ENCODE measurements at places on chromosomes 16 and 17.

- no peak for DNase-seq
These were observed 32.6 kb downstream of the FA2H start for GRCh38 chr16:74742051-74742481.

DNA sequence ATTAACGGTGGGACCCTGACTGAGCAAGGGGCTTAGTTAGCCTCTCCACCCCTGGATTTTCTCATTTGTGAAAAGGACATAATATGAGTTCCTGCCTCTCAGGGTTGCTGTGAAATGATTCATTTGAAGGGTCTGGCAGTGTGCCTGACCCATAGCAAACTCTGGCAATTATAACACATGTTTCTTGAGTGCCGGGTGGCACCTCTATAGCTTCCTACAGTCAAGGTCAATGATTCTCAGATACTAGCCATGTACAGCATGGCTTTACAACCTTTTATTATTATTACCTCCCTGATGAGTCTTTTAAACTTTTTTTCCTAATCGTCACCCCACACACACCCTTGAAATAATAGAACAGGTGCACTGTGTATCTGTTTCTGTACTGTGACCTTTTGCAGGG lies 42.1 kb downstream of the TMEM114 start:
- no peak for DNase-seq

- no peak for DNase-seq
These were observed 2.3 kb upstream of the SLC16A11 start for GRCh38 chr17:7046127-7046724.

DNA sequence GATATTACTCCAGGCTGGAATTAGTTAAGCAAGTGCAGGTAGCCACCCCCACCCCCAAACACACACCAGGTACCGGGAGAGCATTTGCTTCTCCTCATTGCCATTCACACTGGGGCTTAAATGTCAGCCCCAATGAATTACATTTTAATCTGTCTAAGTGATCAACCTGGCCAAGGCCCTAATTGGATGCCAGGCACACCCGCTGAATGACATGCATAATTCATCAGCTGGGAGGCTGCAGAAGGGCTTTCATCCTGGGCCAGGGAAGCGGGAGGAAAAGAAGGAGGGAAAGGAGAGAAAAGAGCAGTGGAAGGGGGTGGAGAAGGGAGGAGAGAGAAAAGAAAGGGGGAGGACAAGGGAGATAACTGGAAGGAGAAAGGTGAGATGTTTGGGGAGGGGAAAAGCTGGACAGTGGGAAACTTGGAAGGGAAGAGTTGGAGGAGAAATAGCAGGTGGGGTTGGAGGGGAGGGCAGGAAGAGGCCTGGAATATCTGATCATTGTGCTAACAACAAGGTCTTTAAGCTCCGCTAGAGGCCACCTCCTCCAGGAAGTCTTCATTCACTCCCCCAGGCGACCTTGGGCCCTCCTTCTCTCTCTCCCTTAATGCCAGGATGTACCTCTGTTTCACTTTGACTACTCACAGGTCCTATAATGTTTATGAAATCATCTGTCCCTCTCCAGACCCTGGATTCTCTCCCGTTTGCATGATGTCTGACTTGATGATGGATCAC lies 40.1 kb upstream of the CES5A start:
- DNase-seq: no peak

DNA sequence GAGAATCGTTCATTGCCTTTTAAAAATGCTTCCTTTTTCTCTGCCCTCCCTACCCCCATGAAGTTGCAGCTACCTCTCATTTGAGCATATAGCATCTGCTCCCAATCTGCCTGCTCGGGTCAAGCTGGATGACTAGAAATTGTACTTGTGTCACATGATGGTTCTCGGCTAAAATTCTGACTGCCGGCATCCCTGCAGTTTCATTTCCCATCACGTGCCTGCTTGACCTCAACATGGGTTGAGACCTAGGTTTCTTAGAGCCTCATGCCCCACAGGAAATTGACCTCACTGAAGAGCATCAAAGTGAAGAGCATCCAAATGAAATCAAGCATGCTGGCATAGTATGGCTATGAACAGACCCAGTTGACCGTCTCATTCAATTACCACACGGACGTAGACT lies 581.6 kb upstream of the PSMD7 start:
- no peak for DNase-seq

DNA sequence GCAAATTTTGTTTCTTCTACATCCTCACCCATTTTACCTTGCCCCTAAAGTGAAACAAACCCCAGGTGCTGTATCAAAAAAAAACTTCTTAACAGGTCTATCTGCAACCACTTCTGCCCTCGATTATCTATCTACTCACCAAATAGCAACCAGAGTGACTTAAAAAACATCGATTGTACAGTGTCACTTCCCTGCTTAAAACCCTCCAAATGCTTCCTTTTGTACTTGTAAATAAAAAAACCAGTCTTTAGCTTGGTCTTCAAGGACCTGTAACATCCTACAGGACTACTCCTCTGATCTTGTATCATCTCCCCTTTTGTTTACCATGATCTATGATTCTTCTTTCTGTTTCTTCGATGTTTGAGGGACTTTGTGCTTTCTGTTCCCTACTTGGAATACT lies 82.7 kb upstream of the CORO6 start:
- DNase-seq: no peak

DNA sequence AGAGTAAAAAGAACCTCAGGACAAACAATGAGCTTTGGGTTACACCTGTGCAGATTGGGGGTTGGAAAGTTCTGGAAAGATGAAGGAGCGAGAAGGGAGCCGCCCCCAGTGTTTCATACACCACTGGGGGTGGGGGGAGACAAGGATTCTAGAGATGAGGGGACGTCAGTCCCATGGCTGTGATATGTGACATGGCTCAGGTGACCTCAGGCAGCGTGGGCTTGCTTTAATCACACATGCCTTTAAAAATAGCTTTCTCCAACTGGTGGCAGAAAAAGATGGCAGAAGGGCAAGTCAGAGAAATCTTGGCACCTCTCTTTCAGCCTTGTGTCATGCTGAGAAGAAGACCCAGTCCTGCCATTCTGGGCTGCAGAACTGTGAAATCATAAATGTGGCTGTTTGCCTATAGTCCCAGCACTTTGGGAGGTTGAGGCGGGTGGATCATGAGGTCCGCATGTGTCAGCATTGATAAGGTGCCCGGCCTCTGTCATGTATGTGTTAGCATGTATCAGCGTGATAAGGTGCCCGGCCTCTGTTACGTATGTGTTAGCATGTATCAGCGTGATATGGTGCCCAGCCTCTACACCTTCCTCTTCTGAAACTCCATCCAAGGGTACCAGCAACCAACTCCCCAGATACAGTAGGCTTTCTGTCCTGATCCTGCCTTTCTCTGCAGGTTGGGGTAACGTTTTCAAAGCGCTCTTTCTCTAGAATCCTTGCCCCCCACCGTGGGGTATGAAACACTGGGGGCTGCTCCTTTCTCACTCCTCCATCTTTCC lies 25.0 kb downstream of the WIPI1 start:
- DNase-seq: no peak

DNA sequence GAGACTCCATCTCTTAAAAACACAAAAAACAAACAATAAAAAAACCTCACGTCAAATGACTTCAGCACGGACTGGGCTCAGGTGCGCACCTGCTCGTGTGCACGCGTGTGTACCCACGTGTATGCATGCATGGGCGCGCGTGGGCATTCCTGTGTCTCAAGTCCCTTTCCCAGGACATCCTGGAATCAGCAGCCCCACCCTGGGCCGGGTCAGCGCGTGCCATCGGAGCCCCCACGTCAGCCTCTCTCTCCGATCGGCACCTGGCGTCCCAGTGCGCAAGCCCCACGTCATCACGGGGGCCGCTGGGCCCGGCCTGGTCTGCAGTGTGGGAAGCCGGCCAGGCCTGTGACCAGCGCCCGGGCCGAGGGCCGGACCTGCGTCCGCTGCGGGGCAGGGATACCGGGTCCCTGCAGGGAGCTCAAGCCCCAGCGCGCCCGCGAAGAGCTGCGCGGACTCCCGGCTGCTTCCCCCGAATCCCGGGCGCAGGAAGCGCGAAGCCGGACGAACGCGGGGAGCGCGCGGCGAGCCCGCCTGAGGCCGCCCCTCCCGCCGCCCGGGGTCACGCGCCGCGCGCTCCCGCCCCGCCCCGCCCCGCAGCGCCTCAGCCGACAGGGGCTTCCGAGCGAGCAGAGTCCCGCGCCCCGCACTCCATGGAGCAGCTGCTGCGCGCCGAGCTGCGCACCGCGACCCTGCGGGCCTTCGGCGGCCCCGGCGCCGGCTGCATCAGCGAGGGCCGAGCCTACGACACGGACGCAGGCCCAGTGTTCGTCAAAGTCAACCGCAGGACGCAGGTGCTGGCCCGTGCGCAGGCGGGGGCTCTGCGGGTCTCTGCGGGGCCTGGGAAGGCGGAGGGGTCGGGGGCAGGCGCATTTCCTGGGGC lies at the start of gene FN3K:
TSS of gene FN3K (plus strand) at position 629 of the 880 bp plus-strand sequence. CDS start at position 651, 22 bp downstream.
- DNase-seq: no peak

GRCh38 chr17:55354941-55355340 lies 66.7 kb downstream of the MMD start:
- no peak for DNase-seq

- DNase-seq: no peak
These were observed 40.4 kb downstream of the SCNN1G start for GRCh38 chr16:23222929-23223328.

- DNase-seq: no peak
These were observed 14.8 kb downstream of the PDP2 start for GRCh38 chr16:66894948-66895688.

- DNase-seq: no peak
These were observed 39.1 kb downstream of the MGAT5B start for GRCh38 chr17:76907352-76907751.

GRCh38 chr17:71521724-71522123 lies 599.1 kb upstream of the SOX9 start:
- no peak for DNase-seq

DNA sequence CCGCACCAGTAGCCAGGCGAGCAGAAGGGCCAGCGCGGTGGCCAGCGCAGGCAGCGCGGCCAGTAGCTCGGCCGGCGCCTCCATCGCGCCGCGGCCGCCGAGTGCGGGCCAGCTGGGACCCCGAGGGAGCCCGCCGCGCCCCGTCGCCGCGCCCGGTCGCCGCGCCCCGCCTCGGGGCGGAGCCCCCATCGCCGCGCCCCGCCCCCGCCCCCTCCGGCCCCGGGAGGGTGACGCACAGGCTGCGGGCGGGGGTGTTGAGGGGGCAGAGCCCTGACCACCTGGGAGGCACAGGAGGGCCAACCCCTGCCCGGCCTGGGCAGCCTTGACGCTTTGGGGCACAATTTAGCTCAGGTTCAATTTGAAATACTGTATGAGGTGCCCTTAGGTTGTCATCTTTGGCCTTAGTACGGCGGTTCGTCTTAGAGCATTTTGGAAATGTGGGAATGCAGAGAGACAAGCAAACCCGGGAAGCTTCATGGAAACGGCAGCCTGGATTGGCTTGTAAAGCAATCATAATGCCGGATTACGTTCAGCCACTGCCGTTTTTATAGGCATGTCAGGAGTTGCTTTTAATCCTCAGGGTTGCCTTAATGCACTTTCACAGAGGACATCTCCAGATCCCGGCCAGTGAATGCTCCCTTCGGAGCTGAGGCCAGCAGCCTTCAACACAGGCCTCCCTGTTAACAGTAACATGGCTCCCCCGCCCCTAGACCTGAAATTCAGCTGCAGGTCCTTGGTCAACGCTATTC lies at the start of gene MXRA7:
TSS of gene MXRA7 (minus strand) at position 103 of the 749 bp plus-strand sequence. CDS start at position 84, 19 bp downstream.
- DNase-seq: no peak

GRCh38 chr17:74353446-74354060 lies 8.1 kb downstream of the BTBD17 start:
- DNase-seq: no peak

- no peak for DNase-seq
These were observed 4.4 kb upstream of the NT5C start for GRCh38 chr17:75135946-75136345.

DNA sequence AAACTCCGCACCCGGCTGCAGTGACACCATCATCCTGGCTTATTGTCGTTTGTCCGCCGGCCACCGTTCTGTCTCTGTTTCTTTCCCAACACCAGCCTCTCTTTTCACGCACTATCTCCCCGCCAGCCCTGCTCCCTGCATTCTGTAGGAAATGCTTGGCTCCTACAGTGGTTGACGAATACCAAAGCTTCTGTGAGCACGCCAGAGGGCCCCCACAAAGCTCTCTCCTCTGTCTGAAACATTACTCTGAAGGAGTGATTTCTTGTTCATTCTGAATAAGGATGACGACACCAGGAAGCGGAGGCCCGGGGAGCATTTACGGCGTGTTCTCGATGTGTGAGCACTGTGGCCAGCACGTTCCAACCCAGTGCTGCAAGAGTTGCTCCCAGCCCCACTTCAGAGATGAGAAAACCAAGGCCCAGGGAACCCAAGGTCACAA lies 58.8 kb downstream of the ADCY9 start:
- no peak for DNase-seq

GRCh38 chr16:5891296-5891695 lies 793.7 kb upstream of the EEF2KMT start:
- DNase-seq: no peak

DNA sequence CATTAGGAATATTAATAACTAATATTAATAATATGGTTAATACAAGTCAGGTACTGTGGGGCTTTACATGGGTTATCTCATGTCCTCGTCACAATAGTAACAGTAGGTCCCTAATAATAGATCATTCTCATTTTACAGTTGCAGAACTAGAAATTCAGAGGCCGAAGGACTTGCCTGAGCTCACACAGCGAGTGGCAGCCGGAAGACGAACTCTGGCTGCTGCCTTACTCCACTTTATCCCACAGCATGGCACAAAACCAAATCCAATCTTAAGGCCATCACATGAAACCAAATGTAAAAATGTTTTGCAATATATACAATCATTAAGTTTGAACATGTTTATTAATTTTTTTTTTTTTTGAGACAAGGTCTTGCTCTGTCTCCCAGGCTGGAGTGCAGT lies 13.6 kb downstream of the GNA13 start:
- no peak for DNase-seq

DNA sequence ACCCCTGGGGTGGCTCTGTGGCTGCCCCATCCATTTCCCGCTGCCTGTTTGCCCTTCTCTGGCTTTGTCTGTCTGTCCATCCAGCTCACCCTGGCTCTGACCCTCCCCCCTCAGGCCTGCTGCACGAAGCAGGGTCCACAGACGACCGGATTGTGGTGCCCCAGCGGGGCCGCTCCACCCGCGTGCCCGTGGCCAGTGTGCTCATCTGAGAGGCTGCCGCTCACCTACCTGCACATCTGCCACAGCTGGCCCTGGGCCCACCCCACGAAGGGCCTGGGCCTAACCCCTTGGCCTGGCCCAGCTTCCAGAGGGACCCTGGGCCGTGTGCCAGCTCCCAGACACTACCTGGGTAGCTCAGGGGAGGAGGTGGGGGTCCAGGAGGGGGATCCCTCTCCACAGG lies 761 bp upstream of the LAT start:
- DNase-seq: no peak

- DNase-seq: no peak
These were observed 22.2 kb downstream of the CLEC19A start for GRCh38 chr16:19307587-19308241.
